HT-29 (cell line): ENCODE measurements at places on chromosomes 2 and 18.

DNA sequence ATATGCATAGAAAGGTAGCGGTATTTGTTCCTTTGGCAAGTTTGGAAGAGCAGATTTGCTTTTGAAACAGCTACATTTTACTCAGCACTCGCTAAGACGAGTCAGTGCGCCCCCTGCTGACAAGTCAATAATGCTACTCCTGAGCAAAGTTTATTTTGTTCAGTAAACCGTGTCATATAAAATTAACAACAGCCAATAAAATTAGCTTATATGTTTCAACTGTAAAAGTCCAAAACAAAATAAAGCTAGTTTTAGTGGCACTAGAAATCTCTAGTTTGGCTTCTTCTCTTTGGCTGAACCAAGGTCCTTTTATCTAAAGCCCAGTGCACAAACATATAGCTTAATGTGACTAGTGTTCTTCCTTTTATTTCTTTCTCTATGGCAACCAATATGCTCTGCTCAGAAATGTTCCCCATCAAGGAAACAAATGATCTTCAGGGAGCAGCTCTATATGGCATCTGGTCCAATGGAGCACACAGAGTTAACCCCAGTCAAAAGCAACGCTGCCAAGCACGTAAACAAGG, 4.2 kb upstream of the POU3F3 start:
- peak; percentile 67 for DNase-seq

- DNase-seq = peak; percentile 4
Observed at GRCh38 chr2:12416600-12416999, 300.1 kb upstream of the TRIB2 start.

DNA sequence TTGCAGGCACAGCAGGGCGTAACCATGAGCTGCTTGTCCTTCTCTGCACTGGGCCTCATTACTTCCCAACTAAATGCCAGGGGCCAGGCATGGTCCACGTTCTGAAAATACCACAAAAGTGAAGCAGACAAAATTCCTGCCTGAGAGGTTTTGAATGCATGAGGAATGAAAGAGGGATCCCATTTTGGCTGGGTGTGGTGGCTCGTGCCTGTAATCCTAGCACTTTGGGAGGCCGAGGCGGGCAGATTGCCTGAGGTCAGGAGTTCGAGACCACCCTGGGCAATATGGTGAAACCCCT, 139.5 kb downstream of the MBP start:
- no peak for DNase-seq

DNA sequence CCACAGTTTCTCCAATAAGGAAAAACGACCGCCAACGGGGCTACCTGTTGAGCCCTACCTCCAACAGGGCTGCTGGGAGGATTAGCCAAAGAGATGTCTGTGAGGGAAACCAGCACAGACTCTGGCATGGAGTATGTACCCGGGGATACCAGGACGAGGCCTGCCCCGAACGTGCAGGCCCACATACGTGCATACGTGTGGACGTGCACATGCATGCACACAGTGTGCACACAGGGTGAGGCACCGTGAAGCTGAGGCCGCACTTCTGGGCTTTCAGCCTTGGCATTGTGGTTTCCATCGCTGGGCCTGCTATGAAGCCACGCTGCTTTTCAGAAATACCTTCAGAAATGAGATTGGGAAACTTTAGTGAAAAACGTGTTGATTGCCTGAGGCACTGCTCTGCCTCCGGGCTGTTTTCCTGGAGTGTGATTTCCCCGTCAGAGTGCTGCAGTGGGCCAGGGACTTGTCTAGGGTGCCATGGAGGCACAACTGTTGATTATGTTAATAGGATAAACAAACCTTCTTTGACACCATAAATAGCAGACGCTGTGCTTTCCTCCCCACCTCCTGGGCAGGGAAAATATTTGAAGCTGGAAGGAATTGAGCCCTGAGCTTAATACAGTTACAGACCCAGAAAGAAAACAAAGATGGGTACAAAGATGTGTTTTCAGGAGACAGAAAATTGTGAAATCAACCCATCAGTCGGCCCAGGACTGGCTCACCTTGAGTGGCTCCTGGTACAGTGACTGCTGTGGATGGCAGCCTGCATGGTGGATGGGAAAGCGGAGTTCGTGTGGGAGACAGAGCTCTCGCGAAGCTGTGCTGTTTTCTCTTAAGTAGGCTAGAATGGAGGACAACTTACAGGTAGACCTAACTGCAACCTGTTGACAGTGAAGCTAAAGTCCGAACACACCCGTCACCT, 182.3 kb downstream of the FAM210A start:
- no peak for DNase-seq

DNA sequence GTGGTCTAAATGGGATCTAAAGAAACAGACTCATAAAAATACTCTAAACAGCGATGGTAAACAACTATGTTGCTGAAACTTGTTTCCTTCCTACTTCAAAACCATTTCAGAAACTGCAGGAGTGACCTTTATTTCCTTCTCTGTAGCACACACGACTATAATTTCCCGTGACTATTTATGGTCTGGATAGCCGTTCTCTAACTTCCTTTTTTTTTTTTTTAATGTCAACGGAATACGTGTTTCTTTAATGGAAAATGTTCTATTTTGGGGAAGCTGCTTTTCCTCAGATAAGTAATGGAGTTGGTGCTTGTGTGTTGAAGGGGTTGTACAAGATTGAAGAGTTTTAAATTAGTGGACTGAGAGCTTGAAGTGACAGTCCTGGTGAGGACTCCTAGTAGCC, 224.1 kb downstream of the PHLPP1 start:
- DNase-seq = no peak

DNA sequence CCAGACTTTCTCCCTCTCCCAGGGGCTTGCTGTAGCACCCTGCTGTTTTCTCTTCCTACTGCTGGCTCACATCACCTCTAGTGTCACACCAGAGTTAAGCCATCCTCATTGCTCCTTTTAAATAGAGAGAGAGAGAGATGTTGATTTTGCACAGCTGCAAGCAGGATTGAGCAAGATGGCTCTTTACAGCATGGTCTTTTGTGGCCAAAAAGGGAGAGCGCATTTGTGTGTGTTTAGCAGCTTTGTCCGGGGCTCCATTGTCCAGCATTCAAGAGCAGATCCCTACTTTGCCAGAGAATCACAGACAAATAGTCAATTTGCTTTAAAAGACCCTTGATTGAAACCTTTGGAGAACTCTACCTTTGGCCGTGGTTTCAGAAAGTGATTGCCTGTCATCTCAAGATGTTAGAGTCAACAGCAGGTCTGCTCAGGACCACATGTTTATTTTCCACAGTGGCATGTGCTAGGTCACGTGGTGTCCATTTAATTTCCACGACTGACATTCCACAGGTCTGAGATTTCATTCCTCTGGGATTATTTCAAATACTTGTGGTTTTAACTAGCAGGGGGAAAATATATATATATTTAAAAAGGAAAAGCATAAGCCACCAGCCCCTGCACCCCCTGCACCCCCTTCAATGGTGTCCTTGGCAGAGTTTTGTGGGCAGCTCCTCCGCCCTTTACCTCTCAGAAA, 359.9 kb upstream of the SLC14A2 start:
- no peak for DNase-seq
